ENCODE measurements at places on chromosomes 6 and 20.

GRCh38 chr6:22558288-22558882, 11.0 kb upstream of the HDGFL1 start:
- no peak for DNase-seq

DNA sequence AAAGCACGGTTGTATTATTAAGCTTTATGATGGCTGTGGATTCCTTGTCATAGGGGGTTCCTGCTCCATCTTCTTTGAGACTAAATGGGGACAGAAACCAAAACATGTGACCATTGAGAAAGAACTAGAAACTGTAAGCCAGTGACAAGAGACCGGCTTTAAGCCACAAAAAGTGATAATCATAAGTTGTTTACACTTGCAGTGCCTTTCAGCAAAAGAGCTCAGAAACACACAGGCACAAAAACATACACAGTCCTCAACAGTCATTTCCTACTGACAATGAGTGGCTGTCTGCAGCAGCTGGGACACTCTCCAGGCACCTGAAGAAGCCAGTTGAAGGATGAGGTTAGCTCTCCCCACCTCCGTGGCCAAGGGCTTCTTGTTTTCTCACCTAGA, 20.0 kb upstream of the UBE2J1 start:
- no peak for DNase-seq

GRCh38 chr6:30821862-30822784, 62.2 kb upstream of the DDR1 start:
- DNase-seq = no peak

- no peak for DNase-seq
Measured at GRCh38 chr6:154041001-154041400, 2.0 kb downstream of the OPRM1 start.

GRCh38 chr20:6588296-6588695, 179.2 kb upstream of the BMP2 start:
- DNase-seq = no peak

GRCh38 chr6:166411721-166412151, 29.0 kb upstream of the MPC1 start:
- no peak for DNase-seq

DNA sequence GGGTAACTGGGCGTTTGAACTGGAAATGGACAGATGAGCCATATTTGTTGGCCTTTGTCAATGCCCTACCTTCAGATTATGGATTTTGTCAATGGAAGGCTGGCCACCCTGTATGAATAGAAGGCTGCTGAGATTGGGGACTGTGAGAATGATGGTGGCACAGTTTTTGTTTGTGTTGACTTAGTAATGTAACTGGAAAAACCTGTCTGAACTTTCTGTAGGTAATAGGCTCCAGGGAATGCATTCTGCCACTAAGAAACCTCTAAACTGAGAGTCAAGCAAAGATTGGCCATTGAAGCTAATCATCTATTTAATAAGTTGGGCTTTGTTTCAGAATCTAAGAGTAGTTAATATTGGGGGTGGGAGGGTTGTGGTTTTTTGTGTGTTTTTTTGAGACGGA, 97.5 kb downstream of the FOXO3 start:
- DNase-seq = no peak

DNA sequence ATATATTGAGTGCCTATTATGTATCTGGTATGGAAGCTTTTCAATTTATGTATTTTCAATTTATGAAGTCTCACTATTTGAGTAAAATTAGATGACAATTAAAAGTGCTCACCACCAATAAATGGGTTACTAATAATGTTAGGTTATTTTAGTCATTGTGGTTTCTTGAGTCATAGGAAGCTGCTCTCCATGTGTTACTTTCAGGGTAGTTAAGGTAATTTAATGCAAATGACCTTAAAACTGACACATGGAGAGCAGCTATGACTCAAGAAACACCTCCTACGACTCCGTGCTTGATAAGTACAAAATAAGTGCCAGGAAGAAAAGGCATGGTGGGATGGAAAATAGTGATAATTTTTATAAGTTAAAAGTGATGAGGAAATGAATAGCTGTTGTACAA, 16.5 kb upstream of the TINAG start:
- DNase-seq = no peak

DNA sequence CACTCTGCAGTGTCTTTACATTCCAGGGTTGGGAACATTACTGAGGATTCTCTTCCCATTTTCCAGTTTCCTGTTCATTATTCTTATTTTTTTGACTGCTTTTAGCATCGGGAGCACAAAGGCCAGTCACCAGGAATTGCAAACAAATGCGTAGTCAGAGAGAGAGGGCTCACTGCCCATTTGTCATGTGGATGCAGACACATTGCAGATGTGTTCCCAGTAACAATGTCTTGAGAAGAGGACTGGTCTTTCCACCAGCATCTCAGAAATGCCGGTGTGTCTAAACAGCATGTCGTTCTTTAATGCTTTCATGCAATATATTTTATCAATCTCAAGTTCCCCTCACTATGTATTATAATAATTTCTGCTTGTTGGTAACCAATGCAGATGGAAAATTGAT, 952 bp upstream of the TAAR6 start:
- no peak for DNase-seq

DNA sequence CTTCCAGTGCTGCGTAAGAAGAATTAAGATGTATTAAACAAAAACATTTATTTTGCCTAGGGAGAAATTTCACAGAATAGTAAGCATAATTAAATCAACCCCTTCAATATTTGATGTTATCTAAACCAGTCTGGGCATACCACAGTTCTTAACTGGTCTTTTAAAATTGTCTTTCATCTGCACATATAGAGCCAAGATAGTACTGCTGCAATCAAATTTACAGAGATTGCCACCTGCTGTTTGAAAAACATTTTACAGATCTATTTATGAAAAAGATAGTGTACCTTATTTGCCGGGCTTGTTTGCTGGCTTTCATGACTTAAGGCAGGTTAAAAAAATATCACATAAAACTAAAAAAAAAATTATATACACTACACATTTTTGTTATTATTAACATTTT, 323.2 kb downstream of the ADGRB3 start:
- no peak for DNase-seq

DNA sequence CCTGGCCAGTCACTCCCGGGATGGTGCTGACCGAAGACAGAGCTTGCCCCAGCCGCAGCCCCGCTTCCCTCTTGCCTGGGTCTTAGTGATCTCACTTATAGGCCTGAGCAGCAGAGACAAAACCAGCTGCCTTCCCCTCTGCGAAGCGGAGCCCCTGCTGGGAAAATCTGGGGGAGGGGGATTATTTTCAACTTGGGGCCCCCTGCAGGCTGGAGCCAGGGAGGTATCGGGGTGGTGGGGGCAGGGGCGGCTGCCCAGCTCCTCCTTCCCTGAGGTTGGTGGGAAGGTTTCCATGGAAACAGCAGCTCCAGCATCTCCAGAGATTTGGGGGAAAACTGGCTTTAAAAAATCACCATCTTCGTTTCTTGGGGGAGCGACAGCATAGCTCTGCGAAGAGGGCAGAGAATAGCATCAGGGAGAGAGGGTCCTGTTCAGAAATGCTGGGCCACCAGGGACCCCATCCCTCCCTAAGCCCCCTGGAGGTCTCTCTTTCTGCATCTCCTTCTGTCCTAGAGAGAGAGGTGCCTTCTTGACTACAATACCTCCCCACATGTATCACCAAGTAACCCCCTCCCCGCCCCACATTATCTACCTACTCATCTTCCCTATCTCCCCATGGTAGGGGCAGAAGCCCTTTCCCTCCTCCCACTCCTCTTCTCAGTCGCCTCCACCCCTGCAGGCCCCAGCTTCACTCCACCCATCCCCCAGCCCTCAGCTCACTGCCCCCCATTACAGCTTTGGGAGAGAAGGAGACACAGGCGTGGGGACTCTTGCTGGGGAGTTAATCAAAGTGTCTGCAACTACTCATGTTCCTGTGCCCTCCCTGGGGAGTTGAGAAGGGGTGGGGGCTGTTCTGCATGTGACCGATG, 88.4 kb upstream of the CCDC167 start:
- DNase-seq = peak; percentile 79

DNA sequence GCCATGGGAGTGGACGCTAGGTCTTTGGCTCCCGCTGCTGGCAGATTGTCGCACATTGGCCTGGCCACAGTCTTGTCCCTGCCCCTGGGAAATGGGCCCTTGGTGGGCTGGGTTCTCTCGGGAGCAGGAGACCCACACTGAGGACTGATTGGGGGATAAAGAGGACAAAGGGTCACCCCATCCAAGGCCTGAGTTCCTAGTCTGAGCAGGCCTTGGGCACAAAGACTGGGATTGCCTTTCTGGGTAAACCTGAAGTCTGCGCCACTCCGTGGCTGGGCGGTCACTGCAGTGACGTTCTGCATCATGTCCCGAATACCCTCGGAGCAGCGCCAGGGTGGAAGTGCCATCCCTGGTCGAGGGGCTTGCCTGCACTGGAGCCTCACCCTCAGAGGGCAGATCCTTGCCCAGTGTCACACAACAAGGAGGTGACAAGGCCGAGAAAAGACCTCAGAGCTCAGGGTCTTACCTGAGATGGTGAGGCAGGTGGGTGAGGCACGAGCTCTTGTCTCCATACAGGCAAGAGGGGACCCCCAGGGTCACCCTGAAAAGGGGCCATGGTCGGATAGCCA, 36.1 kb upstream of the ZBP1 start:
- peak; percentile 58 for DNase-seq

GRCh38 chr20:19975901-19976300, 41.3 kb upstream of the NAA20 start:
- no peak for DNase-seq

- no peak for DNase-seq
Measured at GRCh38 chr6:17633465-17634188, 33.5 kb downstream of the FAM8A1 start.

DNA sequence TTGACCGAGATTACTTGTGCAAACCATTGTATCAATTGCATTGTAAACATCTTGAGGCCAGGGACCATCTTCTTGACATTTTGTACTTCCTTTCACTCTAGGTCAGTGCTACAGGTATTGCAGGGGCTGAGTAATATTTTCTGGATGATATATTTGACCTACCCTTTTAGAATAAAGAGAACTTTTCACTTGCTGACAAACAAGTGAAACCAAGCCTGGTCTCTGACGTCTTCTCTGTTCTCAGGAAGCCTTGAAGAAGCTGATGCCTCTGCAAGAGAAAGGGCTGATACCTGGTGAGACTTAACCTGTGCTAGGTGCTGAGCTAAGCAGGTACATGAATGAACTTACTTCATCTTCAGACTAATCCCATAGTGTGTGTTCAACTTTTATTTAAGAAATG, 60.5 kb upstream of the GGTLC1 start:
- no peak for DNase-seq

- no peak for DNase-seq
Measured at GRCh38 chr6:168626046-168626602, 185.1 kb downstream of the SMOC2 start.

- no peak for DNase-seq
Measured at GRCh38 chr6:63268574-63268973, 51.2 kb downstream of the LGSN start.

DNA sequence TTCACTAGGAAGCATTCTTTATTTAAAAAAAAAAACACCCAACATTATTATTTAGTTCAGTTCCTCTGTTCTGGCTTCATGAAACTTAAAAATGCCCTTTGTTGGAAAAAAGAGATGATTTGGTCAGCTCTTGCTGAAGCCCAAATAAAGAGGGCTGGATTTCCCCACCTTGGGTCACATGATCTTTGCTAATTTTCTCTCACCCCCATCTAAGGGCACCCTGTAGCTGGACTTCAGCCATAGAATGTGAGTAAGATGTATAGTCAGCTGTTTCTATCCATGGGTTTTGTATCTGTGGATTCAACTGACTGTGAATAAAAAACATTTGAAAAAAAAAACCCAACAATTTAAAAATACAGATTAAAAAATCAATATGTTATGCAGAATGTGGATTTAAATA, 213.9 kb upstream of the SULF2 start:
- no peak for DNase-seq

- DNase-seq = peak; percentile 91
Measured at GRCh38 chr6:37059344-37060194, 54.1 kb downstream of the FGD2 start.

DNA sequence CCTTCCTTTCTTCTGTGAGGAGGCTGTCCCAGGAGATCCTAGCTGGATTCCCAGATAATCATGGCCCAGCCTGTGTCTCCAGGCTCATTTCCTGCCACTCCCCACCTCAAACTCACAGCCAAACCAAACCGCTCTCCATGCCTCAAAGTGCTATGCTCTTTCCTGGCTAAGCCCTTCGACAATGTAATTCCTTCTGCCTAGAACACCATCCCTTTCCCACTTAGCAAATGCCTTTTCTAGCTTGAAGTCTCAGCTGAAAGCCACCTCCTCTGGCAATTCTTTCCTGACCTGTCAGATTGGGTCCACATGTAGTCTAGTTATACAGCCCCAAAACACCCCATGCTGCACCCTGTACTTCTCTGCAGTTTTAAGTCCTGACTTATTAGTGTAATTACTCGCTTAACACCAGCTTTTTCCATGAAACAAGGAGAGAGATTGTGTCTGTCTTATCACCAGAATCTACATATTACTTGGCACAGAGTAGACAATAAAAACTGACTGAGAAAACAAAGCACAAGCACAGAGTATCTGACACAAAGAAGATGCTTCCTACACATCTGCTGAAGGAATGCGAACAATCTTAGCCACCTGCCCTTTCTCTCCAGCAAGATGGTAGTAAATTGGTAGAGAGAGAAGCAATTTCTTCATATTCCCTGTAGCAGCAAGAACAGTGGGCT, 5.4 kb downstream of the TRIM26 start:
- DNase-seq = no peak
